Pancreas (tissue), 10 donors: ENCODE measurements at places on chromosomes 1 and 21.

DNA sequence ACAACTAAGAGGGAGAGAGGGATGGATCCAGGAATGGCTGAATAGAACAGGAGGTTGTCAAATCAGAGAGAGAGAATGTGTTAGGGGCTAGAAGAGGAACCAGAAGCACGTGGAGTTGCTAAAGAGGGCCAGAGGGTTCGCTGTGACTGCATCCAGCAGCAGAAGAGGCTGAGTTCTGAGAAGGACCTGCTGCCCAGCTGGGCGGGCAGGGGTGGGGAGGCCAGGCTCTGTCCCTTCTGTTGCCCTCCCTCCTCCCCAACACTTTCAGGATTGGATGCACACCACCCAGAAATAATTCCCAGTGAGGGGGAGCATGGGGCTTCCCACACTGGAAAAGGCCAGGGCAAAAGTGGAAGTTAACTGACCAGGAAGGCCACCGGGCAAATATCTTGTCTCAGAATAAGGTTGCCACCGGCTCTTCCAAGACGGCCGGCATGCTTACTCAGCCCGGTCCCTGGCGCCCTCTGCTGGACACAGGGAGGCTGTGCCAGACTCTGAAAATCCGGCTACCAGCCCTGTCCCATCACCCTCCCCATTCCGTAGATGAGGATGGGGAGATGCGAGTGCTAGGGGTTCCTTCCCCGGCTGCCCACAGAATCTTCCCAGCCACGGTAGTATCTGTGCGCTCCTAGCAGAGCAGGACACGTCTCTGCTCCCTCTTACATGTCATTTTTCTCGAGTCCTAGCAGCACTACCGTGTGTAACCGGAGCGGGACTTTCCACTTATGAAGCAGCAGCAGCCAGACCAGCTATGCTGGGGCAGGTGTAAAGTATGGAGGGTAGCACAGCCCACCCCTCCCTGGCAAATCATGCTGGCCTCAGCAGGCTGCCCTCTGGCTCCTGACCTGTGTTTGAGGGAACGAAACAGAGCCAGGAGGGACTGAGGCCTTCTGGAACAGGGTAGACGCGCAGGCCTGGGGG, 46.8 kb upstream of the A3GALT2 start:
- H3K27me3 ChIP-seq: no peaks in the 10 kb centered on the region
- DNase-seq: peak; percentile 93
- peaks cover 7% of the 10 kb centered on the region for H3K36me3 ChIP-seq
- peaks cover 15% of the 10 kb centered on the region for H3K4me1 ChIP-seq
- no peak overlapping the region for H3K27ac ChIP-seq

GRCh38 chr1:116919802-116920201, 10.1 kb downstream of the PTGFRN start:
- no peaks in the 10 kb centered on the region for H3K27me3 ChIP-seq
- H3K27ac ChIP-seq: no peak overlapping the region
- no peaks in the 10 kb centered on the region for H3K36me3 ChIP-seq
- peaks cover 20% of the 10 kb centered on the region for H3K4me1 ChIP-seq
- H3K4me3 ChIP-seq: no peak overlapping the region
- peak; percentile 61 for DNase-seq

DNA sequence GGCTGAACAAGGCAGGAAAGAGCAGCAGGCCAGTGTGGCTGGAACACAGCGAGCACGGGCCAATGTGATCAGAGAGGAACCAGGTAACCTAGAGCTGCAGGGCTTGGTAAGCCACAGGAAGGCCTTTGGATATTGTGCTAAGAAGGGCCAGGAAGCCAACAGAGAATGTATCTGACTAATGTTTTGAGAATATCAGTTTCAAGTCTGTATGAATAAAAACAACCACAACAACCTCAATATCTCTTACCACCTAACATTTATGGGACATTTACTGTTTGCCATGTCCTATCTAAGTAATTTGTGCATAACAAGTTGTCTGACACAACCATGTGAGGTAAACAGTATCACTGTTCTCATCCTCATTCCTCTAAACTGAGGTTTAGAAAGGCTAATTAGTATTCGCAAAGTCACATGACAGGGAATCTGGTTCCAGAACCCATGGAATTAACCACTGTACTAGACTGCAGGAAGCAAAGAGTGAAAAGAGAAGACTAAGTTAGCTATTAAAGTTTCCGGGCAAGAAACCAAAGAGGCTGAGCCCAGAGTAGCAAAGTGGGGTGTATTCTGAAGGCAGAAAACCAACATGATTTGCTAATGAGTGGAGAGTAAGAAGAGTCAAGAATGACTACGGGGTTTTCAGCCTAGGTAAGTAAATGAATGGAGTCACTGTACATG, 38.9 kb downstream of the SPRTN start:
- H3K4me3 ChIP-seq: no peak overlapping the region
- no peaks in the 10 kb centered on the region for H3K27me3 ChIP-seq

GRCh38 chr1:78061825-78062523, 16.2 kb downstream of the GIPC2 start:
- H3K4me1 ChIP-seq: no peaks in the 10 kb centered on the region
- no peak overlapping the region for H3K4me3 ChIP-seq
- DNase-seq: no peak
- no peaks in the 10 kb centered on the region for H3K27me3 ChIP-seq
